ENCODE measurements at places on chromosomes 12 and 14. TPM values are rescaled to one million over a fixed set of nuclear protein-coding genes. Genes with fewer than 3 reads are reported as not detected.

The NTN4 gene
- total RNA-seq, result 55.2 TPM

The APOF gene
- total RNA-seq, result not detected

The SLCO1C1 gene
- 0.75 TPM for total RNA-seq

The HDAC7 gene
- 41.1 TPM for total RNA-seq

The NELL2 gene
- 9.6 TPM for total RNA-seq

The ANKRD9 gene
- 25.9 TPM for total RNA-seq

The FMNL3 gene
- total RNA-seq, result 20.7 TPM

The ADAMTS20 gene
- total RNA-seq, result not detected

The PZP gene
- total RNA-seq, result 0.12 TPM

The PPP4R4 gene
- 0.72 TPM for total RNA-seq

The FKBP4 gene
- total RNA-seq, result 29.6 TPM

The PTPN6 gene
- total RNA-seq, result 41.3 TPM

- no peak for DNase-seq
Measured at GRCh38 chr12:104494137-104494792, 37.5 kb downstream of the CHST11 start.

DNA sequence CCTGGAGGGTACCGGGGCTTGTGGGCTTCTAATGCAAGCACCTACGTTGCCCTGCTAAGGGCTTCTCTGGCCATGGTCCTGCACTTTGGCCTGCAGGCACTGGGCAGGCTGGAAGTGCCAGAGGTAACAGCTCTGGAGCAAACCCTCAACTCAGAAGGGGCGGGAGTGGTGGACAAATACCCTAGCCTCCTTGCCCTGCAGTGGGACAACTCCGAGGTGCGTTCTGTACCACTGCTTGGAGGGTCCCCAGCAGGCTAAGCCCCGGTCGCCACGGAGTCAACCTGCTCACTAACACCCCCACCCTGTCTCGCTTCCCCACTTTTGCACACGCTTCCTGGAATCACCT is 20.4 kb upstream of the BEGAIN start:
- no peak for DNase-seq

DNA sequence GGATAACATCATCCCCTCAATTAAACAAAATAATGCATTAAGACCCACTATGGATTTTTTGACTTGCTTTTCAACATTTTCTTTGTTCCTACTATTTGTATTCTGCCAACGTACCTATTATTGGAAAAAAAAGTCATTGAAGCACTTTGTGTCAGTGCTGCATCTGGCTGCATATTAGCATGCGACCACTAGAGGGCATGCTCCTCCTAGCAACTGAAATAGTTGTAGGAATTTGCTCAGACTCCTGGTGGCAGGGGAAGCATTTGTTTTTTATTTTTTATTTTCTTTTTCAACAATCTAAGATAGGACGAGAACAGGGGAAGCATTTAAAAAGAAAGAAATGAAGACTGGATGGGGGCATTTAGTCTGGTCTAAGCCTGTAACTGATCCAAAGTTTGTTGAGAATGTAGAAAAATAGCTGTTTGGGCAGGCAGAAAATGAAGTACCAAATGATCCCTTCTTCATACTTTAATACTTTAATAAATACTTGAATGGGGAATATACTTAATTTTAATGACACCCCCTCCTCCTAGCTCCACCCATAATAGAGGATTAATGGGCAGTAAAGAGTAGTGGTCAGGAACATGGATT is 14.5 kb upstream of the CLEC4A start:
- peak; percentile 70 for DNase-seq

GRCh38 chr12:943051-943450 is 6.4 kb downstream of the RAD52 start:
- DNase-seq, result no peak

GRCh38 chr14:61530896-61531295 is 164.4 kb upstream of the HIF1A start:
- no peak for DNase-seq

DNA sequence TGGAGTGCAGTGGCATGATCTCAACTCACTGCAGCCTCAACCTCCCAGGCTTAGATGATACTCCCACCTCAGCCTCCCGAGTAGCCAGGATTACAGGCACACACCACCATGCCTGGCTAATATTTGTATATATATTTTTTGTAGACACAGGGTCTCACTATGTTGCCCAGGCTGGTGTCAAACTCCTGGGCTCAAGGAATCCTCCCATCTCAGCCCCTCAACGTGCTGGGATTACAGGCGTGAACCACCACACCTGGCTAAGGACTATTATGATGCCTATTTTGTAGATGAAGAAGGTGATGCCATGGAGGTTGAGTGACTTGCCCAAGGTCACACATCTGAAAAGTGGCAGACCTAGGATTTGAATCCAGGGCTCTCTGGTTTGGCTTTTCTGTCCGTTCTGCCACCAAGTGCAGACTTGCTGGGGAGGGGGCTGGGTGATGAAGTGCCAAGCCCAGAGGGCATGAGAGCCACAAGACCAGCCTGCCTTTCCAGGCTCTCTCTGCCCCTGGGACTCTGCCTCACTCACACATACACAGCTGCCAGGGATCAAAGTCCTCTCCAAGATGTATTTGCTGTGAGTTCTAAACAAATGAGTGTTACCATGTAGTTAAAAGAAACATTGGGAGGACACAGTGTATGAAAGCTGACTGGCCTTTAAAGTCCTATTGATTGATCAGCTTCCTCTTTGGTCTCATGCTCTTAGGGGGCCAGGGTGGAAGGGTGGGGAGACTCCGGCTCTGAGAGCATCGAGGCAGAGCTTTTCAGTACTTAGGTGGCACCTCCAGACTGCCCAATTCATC is 21.3 kb upstream of the RBM19 start:
- DNase-seq, result no peak

GRCh38 chr14:69066396-69067171 is 86.3 kb downstream of the DCAF5 start:
- DNase-seq, result no peak

DNA sequence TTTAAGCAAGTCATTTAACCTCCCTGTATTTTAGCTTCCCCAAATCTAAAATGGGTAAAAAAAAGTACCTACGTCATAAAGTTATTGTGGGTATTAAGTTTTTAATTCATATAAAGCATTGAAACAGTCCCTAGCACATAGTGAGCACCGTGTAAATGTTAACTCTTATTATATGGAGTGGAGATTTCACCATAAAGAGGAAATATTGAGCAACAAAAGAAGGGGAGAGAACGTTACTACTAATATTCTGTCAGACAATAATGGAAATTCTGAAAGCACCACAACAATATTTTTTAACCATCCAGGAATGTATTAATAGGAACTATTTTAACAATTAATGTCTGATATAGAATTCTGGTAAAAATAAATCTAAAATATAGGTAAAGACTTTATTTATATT is 7.8 kb upstream of the CD163L1 start:
- DNase-seq, result no peak

DNA sequence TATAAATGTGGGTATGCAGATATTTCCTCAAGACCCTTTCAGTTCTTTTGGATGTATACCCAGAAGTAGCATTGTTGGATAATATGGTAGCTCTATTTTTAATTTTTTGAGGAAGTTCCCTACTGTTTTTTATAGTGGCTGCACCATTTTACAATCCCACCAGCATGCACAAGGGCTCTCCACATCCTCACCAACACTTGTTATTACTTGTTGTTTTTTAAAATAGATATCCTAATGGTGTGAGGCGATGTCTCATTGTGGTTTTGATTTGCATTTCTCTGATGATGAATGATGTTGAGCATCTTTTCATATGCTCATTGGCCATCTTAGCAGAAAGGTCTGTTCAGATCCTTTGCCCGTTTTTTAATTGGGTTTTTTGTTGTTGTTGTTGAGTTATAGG is 47.1 kb downstream of the DIP2B start:
- DNase-seq, result no peak

GRCh38 chr12:106247674-106248311 is at the start of gene CKAP4:
TSS of gene CKAP4 (minus strand) at chr12:106248020. CDS start at chr12:106247851, 169 bp downstream.
- no peak for DNase-seq

DNA sequence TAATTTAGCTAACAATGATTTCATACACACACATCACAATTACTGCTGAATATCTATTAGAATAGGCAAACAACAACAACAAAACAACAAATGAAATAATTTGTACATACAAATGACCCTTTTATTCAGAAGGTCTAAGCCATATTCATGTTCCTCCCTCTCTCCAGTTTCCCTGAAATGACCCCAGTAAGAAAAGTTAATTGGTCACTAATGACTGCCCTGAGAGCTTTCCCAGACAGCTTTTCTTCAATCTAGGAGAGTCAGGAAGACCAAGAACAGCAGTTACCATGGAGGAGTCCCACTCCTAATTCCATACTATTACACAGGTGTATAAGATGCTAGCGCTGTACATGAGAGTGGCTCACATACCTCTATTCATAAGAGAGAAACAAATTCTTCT is 121.2 kb upstream of the GRIP1 start:
- no peak for DNase-seq

DNA sequence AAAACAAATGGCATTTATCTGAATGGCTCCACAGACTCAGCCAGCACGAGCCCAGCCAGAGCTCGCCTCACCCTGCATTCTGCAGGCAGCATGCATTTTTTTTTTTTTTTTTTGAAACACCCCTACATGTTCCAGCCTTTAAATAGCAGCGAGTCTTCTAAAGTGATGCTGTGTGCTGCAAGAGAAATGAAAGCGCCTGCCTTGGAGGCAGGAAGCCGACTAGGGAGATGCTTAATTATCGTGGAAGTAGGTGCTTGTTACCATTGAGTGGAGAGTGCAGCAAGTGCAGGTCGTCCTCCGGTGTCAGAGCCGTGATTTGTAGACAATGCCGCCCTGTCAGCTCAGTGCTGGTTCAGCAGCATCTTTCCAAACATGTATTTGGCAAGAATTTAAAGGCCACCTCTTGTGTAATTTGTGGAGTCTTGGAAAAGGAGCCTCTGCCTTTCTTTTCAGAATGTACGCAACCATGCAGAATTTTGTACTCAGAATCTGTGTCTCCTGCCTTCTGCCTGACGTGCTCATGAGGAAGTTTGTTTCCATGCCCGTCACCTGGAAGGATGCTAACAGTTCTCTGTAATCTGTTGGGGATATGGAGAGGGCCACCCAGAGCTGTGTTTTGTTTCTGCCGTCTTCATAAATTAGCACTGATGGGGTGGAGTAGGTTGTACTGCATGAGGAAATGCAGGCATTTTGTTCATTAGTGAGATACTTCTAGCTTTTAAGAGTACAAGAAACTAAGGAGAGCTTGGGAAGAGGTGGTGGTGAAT is 345.9 kb upstream of the RGS6 start:
- no peak for DNase-seq

DNA sequence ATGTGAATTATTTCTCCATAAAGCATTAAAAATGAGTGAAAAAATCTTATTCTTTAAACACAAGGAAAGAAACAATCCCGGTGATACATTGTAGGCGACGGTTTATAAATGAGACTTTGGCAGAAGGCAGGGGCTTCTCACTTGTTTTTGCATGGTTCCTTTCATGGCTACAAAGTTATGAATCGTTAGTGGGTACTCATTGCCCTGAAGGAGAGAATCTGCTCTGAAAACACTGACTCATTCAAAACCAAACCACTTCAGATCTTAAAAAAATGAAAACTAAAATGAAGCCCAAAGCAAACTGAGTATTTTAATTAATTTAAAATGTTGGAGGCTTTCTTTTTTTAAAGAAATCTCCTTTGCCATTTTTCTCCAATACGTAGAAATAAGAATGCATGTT is 41.4 kb upstream of the AMIGO2 start:
- no peak for DNase-seq
